ENCODE measurements at places on chromosomes 2 and 18.

GRCh38 chr2:172230889-172231401, 128.2 kb upstream of the DLX2 start:
- no peak for DNase-seq

- DNase-seq, result no peak
Observed at GRCh38 chr2:30450025-30450424, 3.0 kb downstream of the LCLAT1 start.

- DNase-seq, result no peak
Observed at GRCh38 chr2:120005834-120006521, 6.9 kb upstream of the EPB41L5 start.

DNA sequence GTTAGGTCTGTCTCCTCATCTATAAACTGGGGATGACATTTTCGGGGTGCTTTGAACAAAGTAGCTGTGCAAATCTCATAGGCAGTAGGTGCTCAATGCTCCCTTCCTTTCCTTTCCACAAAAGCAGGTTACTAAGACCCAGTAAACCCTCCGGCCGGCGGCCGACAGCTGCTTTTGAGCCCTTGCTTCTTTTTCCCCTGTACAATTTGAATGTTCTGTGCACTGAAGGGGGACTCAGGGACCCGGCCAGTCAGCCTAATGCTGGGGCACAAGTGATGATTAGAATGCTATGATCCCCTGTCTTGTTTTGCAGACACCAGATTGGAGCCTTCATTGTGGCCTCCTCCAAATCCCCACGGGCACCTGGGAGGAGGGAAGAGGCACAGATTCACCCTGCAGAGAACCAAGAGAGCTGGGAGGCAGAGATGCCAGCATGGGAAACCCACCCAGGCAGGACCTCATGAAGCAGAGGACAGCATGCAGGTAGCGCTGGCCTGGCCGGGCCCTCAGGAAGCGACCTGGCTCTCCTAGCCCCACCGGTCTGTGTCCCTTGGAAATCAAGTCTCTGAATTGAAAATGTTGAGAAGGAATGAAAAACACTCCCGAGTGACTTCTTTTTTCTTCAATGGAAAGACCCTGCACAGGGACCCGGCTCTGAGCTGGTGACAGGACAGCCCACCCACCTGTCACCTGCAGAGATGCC, 128.6 kb upstream of the HDAC4 start:
- no peak for DNase-seq

Data from AG08396 (cell line).